ENCODE measurements at places on chromosomes 5 and 9.

DNA sequence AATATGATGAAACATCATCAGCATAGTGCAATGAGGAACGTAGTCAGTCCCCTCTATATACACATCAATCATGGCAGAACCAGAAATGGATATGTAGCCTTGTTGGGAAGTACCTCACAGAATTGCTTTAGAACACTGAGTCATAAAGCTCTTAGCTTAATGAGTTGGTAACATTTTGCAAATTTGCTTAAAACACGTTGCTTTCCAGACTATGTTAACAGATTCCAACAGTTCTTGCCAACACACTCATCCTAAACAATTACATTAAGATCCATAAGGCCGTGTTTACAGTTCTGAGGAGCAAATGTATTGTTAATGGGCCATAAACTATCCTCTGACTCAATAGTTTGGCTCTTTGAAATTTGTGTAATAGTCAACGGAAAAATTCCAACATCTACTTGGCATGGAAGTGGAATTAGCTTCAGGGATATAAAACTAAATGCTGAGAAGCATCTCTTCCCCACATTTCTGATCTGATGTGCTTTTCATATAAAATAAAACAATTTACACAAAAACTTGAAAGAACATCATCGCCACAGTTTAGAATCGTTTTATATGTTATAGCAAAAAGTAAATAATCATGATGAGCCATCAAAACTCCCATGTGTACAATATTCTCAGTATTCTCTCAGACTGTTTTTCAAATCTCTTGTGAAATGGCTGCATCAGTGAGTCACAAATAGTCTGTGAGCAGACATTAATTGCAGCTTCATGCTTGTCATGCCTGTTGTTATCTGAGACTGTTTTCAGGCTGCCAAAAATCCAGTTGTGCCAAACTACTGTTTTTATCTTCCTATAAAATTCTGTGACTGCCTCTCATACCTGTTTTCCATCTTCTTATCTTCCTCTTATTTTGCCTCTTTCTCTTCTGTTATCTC, 291.9 kb downstream of the COX7C start:
- no peak for DNase-seq

- DNase-seq: no peak
These were observed 64.3 kb downstream of the CPLANE1 start for GRCh38 chr5:37184748-37185364.

DNA sequence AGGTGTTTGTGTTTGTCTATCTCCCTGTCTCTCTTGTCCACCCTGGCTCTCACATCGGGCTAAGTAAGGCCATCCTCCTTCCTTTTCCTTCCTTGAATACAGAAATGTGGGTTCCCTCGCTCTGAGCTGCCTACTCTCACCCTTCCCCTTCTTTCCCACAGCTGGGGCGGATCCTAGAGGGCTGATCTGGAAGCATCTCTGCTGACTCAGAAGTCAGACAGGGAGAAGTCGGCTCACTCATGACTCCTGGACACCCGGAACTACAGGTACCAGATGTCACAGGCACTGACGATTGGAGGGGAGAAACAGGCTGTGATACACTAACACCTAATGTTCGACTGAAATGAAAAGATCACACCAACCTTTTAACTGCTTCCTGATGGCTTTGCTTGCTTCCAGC, 41.3 kb downstream of the PTPN3 start:
- DNase-seq: no peak

DNA sequence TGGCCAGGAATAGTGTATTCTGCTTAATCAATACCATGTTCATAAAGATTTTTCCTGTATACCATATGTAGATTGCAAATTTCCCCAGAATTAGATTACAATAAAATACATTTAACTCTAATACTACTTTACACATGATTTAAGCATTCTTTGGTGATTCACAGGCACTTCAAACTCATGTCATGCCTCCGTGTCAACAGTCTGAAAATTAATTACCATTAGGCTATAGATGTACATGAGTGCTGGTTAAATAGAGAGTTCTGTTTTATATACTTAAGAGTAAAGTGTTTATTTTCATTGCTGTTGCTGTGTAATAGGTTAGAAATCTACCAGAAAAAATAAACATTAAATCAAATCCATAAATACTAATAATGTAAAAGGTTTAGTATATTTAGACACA, 159.8 kb downstream of the ZSWIM6 start:
- DNase-seq: no peak

- no peak for DNase-seq
These were observed 48.9 kb downstream of the ERMP1 start for GRCh38 chr9:5783982-5784381.

DNA sequence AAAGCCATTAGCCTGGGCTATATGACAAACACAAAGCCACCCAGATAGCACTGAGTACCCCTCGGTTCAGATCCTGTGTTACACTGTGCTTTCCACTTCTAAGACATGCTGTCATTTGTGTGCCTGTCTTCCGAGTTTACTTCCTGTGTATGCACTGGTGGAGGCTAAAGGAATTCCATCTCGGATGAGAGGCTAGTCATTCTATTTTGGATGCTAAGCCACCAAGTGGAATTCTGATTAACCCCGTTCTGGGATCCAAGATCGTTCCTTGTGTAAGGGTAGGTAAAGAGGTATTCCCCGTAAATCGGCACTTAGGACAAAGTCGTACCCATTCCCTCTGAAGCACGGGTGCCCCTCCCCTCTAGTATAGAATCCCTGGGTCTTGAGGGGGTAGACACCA, 8.7 kb downstream of the PROP1 start:
- no peak for DNase-seq

DNA sequence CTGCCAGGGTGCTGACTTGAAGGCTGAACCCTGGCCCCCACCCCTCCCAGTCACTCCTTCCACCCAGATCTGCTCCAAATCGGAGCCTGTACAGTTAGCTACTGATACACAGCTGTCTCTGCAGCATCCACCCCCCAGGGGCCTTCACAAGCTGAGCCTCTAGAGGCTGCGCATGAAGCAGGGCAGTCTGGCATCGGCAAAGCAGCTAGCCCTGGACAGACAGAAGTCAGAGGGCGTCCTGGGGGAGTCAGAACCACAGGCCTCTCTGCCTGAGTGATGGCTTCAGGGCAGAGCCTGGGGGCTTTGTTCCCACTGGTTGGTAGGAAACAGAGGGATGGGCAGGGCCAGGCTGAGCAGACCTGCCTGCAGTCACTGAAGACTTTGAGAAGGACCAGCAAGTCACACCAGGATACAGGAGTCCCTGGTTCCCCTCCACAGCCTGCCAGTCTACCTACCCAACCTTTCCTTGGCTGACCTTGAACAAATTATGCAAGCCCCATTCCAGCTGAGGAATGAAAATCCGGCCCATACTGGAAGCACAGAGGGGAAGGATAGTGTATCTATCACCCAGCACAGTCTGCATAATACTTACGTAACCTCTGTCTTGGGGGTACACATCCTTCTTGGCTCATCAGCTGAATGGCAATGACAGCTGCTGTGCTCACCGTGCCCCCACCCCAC, 8.8 kb downstream of the VDAC1 start:
- DNase-seq: no peak
